ENCODE measurements at places on chromosomes 7 and 10.

DNA sequence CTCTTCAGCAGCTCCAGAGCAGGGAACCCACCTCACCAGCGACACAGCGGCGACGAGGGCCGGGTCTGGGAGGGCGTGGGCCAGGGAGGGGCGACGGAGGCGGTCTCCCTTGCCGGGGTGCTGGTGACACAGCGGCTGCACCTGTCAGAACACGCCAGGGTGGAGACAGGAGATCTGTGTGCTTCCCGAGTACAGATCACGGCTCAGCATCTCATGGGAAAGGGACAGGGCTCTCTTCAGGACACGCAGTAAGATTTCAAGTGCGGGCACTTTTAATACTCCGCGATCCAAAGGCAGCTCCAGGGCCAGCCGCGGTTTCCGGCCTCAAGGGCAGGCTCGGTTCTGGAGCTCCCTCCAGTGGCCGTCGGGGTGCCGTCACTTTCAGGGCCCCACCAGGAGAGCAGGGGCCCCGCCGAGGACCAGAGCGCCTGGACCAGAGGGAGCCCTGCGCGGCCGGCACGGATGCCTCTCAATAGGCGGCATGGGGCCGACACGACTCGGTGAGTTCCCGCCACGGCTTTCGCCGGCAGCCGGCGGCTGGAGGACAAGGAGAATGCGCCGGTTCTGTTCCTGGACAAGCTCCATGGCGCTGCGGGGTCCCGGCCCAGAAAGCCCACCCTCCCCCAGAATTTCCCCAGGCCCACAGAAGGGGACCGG lies 21.4 kb downstream of the GPR146 start:
- DNase-seq = peak; percentile 81

DNA sequence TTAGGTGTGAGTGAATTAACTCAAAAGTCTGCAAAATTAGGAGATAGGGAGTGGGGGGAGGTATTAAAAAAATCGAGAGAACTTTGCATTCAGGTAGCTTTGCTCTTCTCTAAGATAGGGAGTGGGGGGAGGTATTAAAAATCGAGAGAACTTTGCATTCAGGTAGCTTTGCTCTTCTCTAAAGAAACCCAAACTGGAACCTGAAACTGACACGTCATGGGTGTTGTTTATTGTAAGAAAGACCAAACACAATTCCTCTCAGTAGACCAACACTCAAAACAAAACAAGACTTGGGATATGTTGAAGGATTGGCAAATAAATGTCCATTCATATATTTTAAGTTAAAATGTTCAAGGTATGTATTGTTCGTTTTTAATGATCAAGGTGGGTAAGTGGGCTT lies 87.9 kb downstream of the KIAA1549 start:
- DNase-seq = no peak

DNA sequence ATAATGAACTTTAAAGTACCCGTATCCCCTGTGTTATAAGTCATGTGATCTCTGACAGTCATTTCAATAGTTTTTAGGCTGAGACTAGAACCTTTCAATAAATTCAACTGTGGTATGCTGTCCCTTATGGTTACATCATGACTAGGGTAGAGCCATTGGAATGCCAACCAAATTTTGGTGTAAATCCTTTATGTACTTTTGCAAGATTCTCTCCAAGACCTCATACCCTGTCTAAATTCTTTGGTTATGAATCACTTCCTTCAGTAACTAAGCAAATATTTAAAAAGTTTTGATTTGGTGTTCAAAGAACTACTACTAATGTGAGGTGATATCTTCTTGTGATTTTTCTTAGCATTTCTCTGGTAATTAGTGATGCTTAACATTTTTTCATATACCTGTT lies 20.8 kb upstream of the OR6B1 start:
- no peak for DNase-seq

GRCh38 chr10:133334503-133335245 lies 2.0 kb downstream of the CALY start:
- no peak for DNase-seq

GRCh38 chr7:122762071-122762470 lies 59.3 kb upstream of the RNF148 start:
- no peak for DNase-seq

- DNase-seq = peak; percentile 53
Observed at GRCh38 chr10:75111907-75112679, 637 bp downstream of the SAMD8 start.

DNA sequence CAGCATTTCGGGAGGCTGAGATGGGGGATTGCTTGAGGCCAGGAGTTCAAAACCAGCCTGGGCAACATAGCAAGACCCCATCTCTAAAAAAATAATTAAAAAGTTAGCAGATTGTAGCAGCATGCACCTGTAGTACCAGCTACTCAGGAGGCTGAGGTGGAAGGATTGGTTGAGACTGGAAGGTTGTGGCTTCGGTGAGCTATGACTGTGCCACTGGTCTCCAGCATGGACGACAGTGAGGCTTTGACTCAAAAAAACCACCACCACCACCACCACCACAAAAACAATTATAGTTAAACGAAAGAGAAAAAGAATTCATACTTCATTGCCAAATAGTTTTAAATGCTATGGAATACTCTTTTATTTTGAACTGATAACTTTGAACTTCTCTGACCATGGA lies 63.4 kb downstream of the VTI1A start:
- no peak for DNase-seq

GRCh38 chr10:35643151-35644049 lies 1.3 kb upstream of the FZD8 start:
- no peak for DNase-seq

DNA sequence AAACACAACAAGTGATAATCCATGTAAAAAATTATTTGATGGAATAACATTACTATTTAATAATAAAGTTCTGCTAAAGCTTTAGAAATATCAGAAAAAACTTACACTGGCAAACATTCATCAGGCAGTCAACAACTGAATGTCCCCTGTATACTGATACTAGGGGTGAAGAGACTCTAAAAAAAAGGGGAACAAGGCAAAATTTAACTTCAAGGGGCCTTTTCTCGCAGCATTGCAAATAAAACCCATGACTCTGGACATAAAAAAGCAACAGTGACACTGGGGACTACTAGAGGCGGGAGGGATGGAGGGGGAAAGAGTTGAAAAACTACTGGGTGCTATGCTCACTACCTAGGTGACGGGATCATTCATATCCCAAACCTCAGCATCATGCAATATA lies 5.8 kb upstream of the IFRD1 start:
- no peak for DNase-seq

DNA sequence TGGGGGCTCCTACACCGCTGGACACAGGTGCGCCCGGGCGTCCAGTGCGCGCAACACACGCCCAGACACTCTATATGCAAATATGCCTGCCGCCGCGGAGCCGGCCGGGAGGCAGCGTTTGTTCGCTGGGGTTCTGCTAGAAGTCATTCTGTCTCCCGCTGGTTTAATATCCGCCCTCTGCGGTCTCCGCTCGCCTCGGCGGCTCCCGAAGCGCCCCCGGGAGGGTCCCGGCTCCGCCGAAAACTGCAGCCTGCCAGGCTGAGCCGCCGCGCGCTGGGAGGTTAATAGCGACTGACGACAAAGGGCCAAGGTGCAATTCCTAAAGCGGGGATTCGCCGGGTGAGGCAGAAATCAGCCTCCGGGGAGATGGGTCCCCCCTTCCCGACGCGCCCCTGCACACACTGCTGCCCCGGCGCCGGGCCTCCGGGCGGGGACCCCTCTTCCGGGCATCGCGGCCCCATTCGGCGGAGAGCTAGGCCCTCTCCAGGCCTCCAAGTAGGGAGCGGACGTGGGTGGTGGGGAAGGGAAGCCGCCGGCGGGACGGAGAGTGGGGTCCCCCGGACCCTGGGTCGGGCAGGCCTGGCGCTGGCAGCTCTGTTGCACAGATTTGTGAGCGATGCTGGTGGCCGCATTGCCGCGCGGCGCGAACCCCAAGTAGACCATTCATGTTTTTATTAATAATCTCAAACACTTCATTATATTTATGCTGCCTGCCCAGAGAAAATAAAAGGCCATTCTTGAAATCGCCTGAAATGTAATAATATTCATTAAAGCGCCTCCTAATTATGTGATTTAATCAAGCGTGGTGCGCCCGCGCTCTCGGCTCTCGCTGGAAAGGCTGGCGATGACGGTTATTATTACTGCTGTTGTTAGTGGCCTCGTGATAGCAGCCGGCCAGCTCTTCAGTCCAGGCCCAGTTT lies 9.1 kb downstream of the EN2 start:
- no peak for DNase-seq

GRCh38 chr10:77892021-77892739 lies 34.4 kb downstream of the DLG5 start:
- no peak for DNase-seq

DNA sequence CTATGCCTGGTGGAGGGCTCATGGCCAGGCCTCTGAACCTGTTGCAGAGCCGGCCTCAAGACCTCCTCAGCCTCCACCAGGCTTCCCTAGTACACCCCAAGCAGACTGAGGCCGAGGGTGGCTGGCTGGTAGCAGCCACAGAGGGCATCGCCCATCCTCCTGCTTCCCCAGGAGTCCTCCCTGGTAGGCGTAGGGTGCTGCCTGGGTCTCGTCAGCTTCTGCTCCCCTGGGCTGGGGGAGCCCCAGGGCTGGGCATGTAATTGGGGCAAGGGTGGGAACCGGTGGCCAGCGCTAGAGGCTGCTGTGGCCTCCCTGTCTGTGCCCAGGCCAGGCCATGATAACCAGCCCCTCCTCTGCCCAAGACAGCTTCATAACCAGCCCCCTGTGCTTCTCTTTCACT lies 32.6 kb downstream of the TBATA start:
- DNase-seq = no peak

DNA sequence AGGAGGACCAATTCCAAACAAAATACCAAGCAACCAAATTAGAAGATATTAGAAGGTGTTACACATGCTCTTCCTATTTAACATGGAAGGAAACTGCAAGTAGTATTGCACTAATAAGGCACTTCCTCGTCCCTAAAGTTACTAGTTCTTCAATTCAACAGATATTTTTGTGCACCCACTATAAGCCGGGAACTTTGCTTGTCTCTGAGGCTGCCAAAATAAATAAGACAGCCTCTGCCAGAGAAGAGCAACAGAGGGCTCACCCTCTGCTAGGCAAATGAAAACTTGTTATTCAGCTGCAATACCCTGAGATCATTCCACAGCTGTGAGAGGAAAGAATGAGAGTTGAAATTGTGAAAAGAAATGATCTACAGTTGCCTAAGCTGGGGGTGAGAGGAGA lies 37.4 kb upstream of the GSAP start:
- no peak for DNase-seq

DNA sequence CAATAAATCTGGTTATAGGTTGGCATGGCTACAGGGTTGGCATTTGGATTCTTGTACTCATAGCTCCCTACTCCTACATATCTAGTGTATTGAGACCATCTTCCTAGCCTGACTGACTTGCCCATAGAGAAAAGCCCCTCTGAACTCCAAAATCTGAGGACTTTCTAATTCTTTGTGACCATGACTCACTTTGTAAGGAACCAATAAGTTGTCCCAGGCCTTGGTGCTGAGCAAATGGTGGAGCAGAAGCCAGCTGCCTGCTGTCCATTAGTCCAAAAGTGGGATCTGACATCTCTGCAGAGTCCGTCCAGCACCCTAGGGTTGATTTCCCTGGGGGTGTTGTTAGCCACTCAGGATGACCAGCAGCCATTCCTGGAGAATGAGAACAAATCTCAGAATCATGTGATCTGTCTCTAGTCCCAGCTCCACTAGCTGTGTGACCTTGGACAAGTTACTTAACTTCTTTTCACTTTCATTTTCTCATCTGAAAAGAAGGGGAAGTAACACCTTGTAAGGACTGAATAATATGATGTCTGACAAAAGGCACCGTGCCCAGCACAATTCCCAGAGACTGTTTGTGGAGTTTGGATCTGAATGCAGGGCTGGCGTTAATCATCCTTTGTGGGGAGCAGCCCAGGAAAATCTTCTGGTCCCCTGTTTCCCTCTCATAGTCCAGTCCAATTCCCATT lies 44.1 kb downstream of the MTURN start:
- peak; percentile 6 for DNase-seq

- no peak for DNase-seq
Observed at GRCh38 chr7:139687211-139687954, 90.4 kb downstream of the HIPK2 start.

GRCh38 chr7:48028938-48029337 lies at the start of gene SUN3:
Gene SUN3 (minus strand): TSS chr7:48029107. CDS start chr7:48028938, 169 bp downstream.
- no peak for DNase-seq

DNA sequence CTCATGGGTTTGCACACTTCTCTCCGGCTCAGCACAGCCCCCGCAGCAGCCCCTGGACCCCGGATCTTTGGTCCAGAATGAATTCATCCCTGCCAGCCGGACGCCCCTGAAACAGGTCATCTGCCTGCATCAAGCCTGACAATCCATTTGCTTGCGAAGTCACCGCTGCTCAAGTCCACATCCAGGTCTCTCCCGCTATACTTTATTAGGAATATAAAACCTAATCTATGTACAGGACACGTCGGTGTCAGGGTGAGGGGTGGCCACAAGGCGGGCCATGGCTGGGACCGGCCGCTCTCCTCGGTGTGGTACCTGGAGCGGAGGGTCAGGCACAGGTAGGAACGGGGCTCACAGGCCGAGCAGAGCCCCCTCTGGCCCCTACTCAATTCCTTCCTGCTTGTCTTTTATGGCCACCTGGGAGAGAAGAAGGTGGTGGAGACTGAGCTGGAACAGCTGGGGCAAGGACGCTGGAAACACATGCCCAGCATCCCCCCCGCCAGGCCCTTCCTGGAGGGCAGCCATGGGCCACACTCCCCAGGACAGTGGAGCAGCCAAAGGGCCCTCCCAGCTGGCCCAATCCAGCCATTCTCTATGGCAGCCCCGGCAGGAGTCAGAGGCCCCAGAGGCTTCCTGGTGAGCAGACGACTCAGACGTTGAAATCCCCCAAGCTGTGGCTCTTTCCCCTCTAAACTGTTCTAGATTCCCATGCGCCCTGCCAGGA lies 5.3 kb downstream of the POLR2J start:
- DNase-seq = no peak

- DNase-seq = no peak
Observed at GRCh38 chr10:20593649-20594048, 303.5 kb downstream of the NEBL start.

- DNase-seq = no peak
Observed at GRCh38 chr10:77500754-77501151, 136.9 kb downstream of the KCNMA1 start.
